ENCODE measurements at places on chromosomes 1 and 21. TPM values are rescaled to one million over a fixed set of nuclear protein-coding genes. Genes with fewer than 3 reads are reported as not detected.

The EVI5 gene
- 43.3 TPM for total RNA-seq

The SPRR1A gene
- not detected for total RNA-seq

The PTPN7 gene
- total RNA-seq, result not detected

The IVL gene
- 0.50 TPM for total RNA-seq

The SEC16B gene
- total RNA-seq, result not detected

The SHE gene
- total RNA-seq, result not detected

The CATSPERE gene
- total RNA-seq, result 1.2 TPM

All from mammary epithelial cell (primary cell).